Uterus (tissue), 4 donors: ENCODE measurements at places on chromosomes 1 and 21. TPM values are rescaled to one million over a fixed set of nuclear protein-coding genes. Genes with fewer than 3 reads are reported as not detected.

DNA sequence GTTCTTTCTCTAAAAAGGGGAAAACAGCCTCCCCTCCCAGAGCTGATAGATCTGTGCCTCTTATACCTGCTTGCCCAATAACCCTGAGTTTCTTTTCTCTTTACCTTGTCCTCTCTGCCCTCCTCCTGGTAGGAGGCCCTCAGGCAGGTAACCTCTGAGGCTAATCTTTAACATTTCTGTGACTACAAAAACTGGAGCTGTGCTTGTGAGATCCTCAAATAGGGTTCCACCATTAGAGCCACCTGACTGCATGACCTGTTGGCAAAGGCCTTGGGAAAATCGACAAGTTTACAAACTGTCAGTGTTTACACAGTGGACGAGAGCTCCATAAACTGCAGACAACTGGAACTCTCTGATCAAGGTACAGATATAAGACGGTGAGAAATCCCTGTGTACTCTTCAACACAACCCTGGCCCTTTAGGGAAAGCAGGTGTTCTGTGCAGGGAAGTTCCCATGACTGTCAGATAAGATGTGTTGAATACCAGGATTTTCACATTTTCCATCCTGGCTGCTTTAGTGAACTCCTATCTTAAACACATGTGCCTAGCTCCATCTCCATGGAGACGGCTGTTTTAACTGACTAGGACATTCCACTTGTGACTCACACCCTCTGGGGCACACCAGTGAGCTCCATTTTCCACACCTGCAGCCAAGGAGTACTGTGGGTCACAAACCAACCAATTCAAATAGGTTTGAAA, 38.3 kb downstream of the ECE1 start:
- peak overlapping the region; percentile 31 for H3K27ac ChIP-seq
- H3K4me1 ChIP-seq: no peaks in the 10 kb centered on the region
- DNase-seq: peak; percentile 65
- no peak overlapping the region for H3K4me3 ChIP-seq
- no peaks in the 10 kb centered on the region for H3K36me3 ChIP-seq
- no peaks in the 10 kb centered on the region for H3K27me3 ChIP-seq

GRCh38 chr1:36328713-36329112, 5.3 kb upstream of the EVA1B start:
- H3K27me3 ChIP-seq: no peaks in the 10 kb centered on the region
- peaks cover 8% of the 10 kb centered on the region for H3K4me1 ChIP-seq
- no peak overlapping the region for H3K4me3 ChIP-seq
- DNase-seq: no peak
- no peak overlapping the region for H3K27ac ChIP-seq

The EXTL1 gene
- total RNA-seq: not detected

- peak overlapping the region; percentile 84 for H3K27ac ChIP-seq
- no peak for DNase-seq
- H3K36me3 ChIP-seq: no peaks in the 10 kb centered on the region
Observed at GRCh38 chr1:171140956-171141687, 44.0 kb upstream of the FMO2 start.

The KCNQ4 gene
- 7.4 TPM for total RNA-seq

The ITGB2 gene
- total RNA-seq: 21.8 TPM

DNA sequence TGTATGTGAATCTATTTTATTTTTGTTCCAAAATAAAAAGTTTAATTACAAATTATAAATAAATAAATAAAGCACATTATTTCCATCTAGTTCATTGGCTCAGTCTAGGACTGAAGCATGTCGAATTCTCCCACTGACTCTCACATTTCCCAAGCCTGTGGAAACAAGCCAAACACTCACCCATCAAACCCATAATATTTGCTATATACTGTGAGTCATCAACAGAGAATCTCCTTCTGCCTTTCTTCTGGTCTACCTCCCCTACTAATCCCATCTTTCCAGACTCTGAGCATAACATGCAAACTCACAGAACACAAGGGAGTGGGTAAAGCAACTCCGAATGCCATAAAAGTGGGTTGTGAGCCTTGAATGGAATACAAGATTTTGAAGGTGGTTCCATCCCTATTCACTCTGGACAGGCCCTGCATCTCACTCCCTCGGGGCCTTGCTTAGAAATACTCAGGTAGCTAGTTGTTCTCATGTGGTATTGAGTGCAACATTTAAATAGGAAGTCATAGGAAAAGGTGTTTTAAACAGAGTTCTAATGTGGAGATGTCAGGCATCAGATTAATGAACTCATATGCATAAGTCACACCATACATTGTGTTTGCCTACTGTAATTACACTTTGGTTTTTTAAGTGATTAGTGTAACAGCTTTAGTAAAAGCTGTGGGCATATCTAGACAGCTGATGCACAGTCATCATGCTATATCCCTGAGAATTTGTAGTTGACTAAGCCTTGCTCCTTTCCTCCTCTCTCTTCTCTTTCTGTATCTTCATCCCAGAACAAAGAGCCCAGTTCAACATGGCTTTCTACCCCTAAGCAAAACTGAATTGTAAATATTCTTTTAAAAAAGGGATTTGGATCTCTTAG, 47.0 kb downstream of the F5 start:
- H3K27me3 ChIP-seq: no peaks in the 10 kb centered on the region
- no peaks in the 10 kb centered on the region for H3K36me3 ChIP-seq
- no peak for DNase-seq
- no peaks in the 10 kb centered on the region for H3K4me1 ChIP-seq
- H3K4me3 ChIP-seq: no peak overlapping the region
- no peak overlapping the region for H3K27ac ChIP-seq

The LAMC2 gene
- 5.9 TPM for total RNA-seq

The CD2 gene
- total RNA-seq: not detected

GRCh38 chr1:148352470-148353053, 130.5 kb downstream of the PPIAL4G start:
- H3K36me3 ChIP-seq: no peaks in the 10 kb centered on the region
- H3K27ac ChIP-seq: no peak overlapping the region
- no peaks in the 10 kb centered on the region for H3K4me1 ChIP-seq
- no peaks in the 10 kb centered on the region for H3K27me3 ChIP-seq
- DNase-seq: no peak

GRCh38 chr1:74266001-74266400, 30.8 kb downstream of the TNNI3K start:
- no peaks in the 10 kb centered on the region for H3K36me3 ChIP-seq
- H3K4me1 ChIP-seq: no peaks in the 10 kb centered on the region
- H3K27me3 ChIP-seq: no peaks in the 10 kb centered on the region
- no peak for DNase-seq

The COL18A1 gene
- total RNA-seq: 130 TPM

DNA sequence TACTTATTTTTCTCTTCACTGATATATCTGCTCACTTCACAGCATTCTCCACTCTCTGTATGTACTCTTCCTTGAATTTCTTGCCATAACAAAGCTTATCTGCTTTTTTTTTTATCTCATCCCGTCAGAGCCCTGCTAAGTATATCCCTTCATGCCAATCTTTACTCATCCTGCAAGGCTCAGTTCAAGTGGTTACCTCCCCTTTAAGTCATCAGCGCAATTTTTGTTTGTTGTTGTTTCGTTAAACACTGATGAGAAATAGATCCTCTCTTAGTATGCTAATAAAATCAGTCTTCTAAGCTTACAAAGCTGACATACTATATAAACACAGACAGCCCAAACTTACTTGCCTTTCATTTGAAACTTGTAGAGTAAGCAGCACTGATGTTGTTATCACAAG, 17.8 kb downstream of the COL24A1 start:
- H3K4me3 ChIP-seq: no peak overlapping the region
- no peak overlapping the region for H3K27ac ChIP-seq
- H3K4me1 ChIP-seq: no peaks in the 10 kb centered on the region
- no peaks in the 10 kb centered on the region for H3K36me3 ChIP-seq
- no peak for DNase-seq

The GPR37L1 gene
- total RNA-seq: not detected

- no peaks in the 10 kb centered on the region for H3K27me3 ChIP-seq
- no peak overlapping the region for H3K4me3 ChIP-seq
- H3K36me3 ChIP-seq: no peaks in the 10 kb centered on the region
- no peak overlapping the region for H3K27ac ChIP-seq
- H3K4me1 ChIP-seq: no peaks in the 10 kb centered on the region
Observed at GRCh38 chr21:46442938-46443337, 15.8 kb upstream of the DIP2A start.

The MIXL1 gene
- not detected for total RNA-seq

- DNase-seq: peak; percentile 90
- H3K27ac ChIP-seq: peak overlapping the region; percentile 93
- no peaks in the 10 kb centered on the region for H3K36me3 ChIP-seq
- peaks cover 7% of the 10 kb centered on the region for H3K4me1 ChIP-seq
- H3K4me3 ChIP-seq: no peak overlapping the region
Observed at GRCh38 chr1:2322065-2322571, 69.2 kb downstream of the MORN1 start.

The IL22RA1 gene
- 0.37 TPM for total RNA-seq

GRCh38 chr1:21293537-21294265, 3.4 kb upstream of the ECE1 start:
- H3K4me3 ChIP-seq: no peak overlapping the region
- no peaks in the 10 kb centered on the region for H3K4me1 ChIP-seq
- H3K27ac ChIP-seq: peak overlapping the region; percentile 39
- H3K36me3 ChIP-seq: no peaks in the 10 kb centered on the region
- DNase-seq: no peak

GRCh38 chr1:89794406-89794805, 26.4 kb upstream of the LRRC8D start:
- H3K27me3 ChIP-seq: no peaks in the 10 kb centered on the region
- no peak overlapping the region for H3K4me3 ChIP-seq
- H3K4me1 ChIP-seq: no peaks in the 10 kb centered on the region
- DNase-seq: no peak

The C8A gene
- total RNA-seq: not detected

- no peak overlapping the region for H3K27ac ChIP-seq
- no peak for DNase-seq
- H3K4me3 ChIP-seq: no peak overlapping the region
- no peaks in the 10 kb centered on the region for H3K27me3 ChIP-seq
Observed at GRCh38 chr1:160721473-160721872, 9.9 kb upstream of the CD48 start.

GRCh38 chr1:105558023-105558422, 1498.5 kb upstream of the PRMT6 start:
- H3K27ac ChIP-seq: no peak overlapping the region
- H3K4me3 ChIP-seq: no peak overlapping the region
- H3K36me3 ChIP-seq: no peaks in the 10 kb centered on the region
- no peaks in the 10 kb centered on the region for H3K27me3 ChIP-seq
- no peak for DNase-seq

DNA sequence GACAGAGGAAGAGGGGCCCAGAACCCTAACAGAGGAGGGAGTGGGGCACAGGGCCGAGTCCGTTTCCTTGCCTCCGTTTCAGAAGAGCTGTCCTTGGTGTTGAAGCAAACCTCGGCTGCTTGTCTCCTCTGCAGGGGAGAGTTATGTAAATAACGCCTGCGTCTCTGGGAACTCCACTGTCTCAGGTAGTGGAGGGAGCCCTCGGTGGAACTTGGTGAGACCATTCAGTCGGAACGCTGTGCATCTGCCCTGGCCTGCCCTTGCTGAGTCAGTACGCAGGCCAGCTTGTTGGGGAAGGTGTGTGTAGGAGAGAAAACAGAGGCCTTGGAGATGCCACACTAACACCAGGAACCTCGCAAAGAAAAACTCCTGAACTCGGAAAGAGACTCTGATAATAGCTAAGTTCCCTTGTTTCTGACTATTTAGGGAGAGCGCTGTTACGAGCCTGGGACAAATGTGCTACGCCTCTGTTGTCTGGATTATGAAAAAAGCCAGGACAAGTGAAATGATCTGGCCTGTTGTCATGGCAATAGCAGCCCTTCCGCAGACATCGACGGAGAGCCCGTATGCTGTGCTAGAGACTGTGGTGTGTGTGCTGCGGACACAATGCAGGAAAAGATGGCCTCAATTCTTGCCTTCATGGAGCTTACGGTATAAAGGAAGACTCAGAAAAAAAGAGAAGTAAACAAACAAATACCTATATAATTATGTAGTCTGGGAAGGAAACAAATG, 94.6 kb upstream of the AKT3 start:
- no peak for DNase-seq
- H3K4me3 ChIP-seq: no peak overlapping the region
- no peaks in the 10 kb centered on the region for H3K36me3 ChIP-seq
- no peaks in the 10 kb centered on the region for H3K4me1 ChIP-seq
- H3K27ac ChIP-seq: no peak overlapping the region
- H3K27me3 ChIP-seq: no peaks in the 10 kb centered on the region

DNA sequence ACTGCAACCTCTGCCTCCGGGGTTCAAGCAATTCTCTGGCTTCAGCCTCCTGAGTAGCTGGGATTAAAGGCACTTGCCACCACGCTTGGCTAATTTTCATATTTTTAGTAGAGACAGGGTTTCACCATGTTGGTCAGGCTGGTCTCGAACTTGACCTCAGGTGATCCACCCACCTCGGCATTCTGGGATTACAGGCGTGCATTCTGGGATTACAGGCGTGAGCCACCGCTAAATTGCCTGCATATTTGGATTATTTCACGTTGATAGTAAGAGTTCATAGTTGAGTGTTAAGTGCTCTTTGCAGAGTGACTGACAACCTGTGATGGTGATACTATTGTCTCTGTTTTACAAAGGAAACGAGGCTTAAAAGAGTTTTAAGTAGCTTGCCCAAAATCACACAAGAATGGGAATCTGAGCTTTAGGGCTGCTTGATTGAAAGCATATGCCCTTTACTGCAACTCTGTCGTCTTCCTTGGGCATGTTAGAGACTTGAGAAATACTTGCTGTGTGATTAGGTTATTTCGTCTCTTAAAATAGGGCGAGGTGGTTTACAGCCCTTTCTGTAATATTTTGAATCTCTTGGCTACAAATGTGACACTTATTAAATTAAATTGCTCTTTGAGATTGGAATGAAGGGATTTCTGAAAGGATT, 12.4 kb downstream of the CDC42 start:
- no peak overlapping the region for H3K4me3 ChIP-seq
- no peak overlapping the region for H3K27ac ChIP-seq
- no peak for DNase-seq
- H3K27me3 ChIP-seq: no peaks in the 10 kb centered on the region
- no peaks in the 10 kb centered on the region for H3K36me3 ChIP-seq

The CD84 gene
- 2.8 TPM for total RNA-seq

The LYPD8 gene
- total RNA-seq: not detected

GRCh38 chr1:16391411-16391810, 24.4 kb downstream of the SZRD1 start:
- peaks cover 10% of the 10 kb centered on the region for H3K4me1 ChIP-seq
- H3K4me3 ChIP-seq: no peak overlapping the region
- no peak overlapping the region for H3K27ac ChIP-seq
- no peak for DNase-seq
